ENCODE measurements at places on chromosomes 4 and X.

GRCh38 chr4:7956934-7957656, 17.4 kb upstream of the AFAP1 start:
- DNase-seq: no peak

DNA sequence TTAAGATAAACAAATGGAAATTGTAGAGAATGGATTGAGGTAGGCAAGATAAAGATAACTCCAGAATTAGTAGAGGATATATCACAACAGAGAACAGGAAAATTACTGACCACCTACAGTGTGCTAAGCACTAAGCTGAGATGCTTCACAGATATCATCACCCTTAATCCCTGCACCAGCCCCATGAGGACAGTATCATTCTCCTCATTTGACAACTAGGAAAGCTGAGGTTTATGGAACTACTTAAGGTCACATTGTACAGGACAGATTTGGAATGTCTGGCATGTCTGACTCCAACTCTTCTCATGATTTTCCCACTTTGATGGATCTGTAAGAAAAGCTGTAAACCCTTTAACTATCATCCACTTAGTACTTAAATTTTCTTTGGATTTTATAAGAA, 95.5 kb downstream of the CASK start:
- no peak for DNase-seq

- DNase-seq: no peak
Observed at GRCh38 chr4:123849495-123849894, 452.9 kb downstream of the SPRY1 start.

DNA sequence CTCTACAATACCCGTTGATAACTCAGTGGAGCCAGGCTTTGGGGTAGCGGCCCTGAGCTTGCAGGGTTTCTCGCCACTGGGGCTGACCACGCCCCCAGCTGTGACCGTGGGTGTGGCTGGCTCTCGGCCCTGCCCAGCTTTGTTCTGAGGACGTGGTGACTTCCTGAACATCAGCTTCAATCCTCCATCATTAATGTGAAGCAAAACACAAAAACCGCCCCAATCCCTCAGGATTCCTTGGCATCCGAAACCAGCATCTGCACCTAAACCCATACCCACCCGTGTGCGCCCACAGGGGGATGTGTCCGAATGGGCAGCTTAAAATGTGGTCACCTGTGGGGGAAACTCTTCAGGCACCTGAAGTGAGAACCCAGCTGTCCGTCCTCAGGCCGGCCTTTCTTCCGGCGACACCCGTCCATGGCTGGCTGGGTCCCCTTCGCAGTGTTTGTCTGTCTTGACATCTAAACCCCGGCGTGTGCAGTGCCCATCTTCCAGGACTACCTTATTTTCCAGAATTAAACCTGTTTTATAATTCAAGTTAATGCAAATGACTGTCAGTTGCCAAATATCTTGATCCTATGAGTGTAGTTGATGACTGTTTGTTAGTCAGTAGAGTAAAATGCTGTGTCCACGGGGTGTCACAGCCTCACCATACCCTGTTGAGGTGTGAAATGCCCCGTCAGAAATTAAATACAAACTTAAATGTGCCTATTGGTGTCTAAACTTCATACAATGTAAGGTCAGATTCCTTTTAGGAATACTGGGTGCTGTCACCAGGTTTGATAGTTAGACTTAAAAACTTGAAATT, 27.3 kb downstream of the NELFA start:
- DNase-seq: no peak

GRCh38 chrX:35842674-35843073, 44.5 kb downstream of the MAGEB16 start:
- no peak for DNase-seq

All from NCI-H146 (cell line).